ENCODE measurements at places on chromosomes 2 and 18.

- DNase-seq = no peak
Measured at GRCh38 chr18:56974141-56974540, 172.7 kb upstream of the BOD1L2 start.

GRCh38 chr2:70513738-70514137 lies 39.9 kb downstream of the TGFA start:
- DNase-seq = no peak

DNA sequence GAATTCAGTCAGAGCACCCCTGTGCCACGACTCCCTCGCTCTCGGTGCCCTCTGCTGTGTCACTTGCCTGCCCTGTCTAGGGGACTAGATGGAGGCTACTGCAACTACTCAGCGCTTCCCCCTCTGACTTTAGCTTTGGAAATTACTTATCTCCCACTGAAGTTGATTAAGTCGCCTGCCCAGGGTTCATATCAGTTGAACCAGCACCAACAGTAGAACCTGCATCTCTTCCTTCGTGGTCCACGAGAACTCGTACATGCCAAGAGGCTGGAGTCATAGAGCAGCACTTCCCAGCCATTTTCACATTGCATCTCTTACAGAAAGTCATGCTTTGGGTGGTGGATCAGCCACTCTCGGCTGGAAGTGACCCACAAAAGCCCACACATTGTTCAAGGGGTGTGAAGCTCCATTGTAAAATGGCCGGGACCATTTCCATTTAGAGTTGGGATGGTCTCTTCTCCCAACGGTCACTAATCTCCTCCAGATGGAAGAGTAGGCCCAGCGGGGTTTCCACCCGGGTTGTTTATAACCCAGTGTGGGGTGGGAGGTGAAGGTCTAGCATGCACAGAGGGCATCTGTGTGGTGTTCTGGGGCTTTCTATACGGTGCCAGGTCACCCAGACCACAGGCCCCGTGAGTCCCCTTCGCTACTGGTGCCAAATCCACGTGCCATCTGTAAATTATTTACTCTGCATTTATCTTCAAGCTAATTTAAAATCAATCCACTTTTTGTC lies 38.0 kb downstream of the STEAP3 start:
- DNase-seq = no peak

DNA sequence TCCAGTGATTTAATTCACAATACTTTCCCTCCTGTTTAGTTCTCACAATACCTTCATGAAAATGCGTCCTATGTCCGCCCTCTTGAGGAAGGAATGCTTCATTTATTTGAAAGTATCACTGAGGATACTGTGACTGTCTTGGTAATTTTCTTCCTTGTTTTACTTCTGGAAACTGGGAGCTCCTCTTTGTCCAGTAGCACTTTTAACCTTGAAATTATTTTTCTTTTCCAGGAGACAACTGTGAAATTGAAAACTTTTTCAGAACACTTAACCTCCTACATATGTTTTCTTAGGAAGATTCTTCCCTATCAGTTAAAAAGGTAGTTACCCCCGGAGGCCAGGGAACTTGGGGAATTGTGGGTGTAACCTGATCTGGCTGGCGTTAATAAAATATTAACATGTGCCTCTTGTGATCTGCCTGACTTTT lies 58.9 kb upstream of the STON1 start:
- no peak for DNase-seq

DNA sequence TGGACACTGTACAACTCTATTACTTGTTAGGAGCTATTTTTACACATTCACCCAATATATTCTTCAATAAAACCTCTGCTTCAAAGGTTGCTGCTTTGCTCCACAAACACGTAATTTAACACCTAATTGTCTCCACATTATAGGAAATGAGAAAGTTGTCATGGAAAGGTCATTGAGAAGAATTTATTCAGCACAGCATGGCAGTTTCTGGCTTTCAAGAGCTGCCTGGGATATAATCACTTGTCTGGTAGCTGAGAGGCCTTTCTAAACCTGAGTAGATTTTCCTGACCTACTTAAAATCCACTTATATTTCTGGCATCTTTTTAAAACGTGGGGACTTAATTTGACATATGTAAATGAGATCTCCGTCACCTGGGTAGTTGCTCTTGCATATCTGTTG lies 216.1 kb downstream of the ZNF804A start:
- no peak for DNase-seq

DNA sequence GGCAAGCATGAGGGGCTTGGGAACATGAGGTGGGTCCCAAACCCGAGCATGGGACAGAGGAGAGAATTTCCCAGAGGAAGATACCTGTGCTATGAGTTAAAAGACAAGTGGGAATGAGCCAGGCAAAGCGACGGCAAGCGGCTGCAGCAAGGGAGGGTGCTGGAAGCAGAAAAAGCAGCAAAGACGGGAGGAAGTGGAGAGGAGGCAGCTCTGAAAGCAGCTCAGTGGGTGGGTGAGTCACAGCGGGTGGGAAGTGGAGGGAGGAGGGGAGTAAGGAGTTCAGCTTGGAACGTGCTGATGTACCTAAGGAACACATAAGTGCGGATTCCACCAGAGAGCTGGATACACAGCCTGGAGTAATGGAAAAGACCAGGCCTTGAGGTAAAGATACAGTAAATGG lies 41.4 kb downstream of the THUMPD2 start:
- no peak for DNase-seq
